Cardiac muscle cell (in vitro differentiated cells and primary cell): ENCODE measurements at places on chromosomes 1 and 21.
A peak's percentile ranks its signal among the peaks of the same experiment; 100 is the strongest.

- H3K4me3 ChIP-seq: no peak overlapping the region
- H3K27ac ChIP-seq: no peak overlapping the region
- no peaks in the 10 kb centered on the region for H3K27me3 ChIP-seq
- peaks cover 22% of the 10 kb centered on the region for H3K4me1 ChIP-seq
Observed at GRCh38 chr1:109932679-109933078, 22.0 kb downstream of the CSF1 start.

DNA sequence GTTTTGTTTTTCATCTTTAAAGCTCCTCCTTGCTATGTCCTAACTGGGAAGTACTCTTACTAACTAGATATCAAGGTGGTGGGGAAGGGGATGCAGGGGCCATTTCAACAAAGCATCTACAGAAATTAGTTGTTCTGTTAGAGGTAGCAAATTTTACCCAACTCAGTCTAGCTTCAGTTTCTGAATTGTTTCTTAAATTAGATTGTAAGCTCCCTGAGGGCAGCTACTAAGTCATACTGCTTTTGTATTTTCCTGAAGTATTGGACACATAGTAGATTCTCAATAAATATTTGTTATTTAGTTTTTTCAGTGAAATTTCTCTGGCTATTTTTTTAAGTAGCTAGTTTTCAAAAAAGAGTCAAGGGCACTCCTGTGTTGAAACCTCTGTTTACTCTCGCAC, 1.8 kb downstream of the UBAP2L start:
- H3K4me1 ChIP-seq: peaks cover 35% of the 10 kb centered on the region
- H3K27me3 ChIP-seq: no peaks in the 10 kb centered on the region
- peak overlapping the region; percentile 62 for H3K4me3 ChIP-seq
- peaks cover 24% of the 10 kb centered on the region for H3K36me3 ChIP-seq
- DNase-seq: no peak
- H3K27ac ChIP-seq: peak overlapping the region; percentile 97

DNA sequence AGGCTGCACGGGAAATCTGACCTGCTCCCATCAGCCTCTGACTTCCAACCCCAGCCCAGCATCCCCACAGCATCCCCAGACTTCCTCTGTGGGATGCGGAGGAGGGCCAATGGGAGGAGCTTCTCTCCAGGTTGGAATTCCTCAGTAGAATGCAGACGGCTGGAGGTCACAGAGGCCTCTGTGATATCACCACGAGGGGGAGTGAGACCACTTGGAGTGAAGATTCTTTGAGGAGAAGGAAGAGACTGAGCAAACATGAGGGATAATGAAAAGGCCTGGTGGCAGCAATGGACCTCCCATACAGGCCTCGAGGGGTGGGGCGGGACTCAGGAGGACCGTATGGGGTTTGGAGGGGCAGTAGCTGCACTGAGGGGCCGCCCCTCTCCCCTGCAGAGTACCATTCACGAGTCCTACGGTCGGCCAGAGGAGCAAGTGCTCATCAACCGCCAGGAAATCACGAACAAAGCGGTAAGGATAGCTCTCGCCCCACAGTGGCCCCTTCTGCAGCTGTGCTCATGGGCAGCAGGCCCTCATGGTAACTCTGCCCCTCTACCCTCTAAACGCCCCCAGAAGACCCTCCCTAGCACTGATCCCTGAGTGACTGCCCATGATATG, at the start of gene CATSPER4:
CATSPER4 (plus strand) TSS at position 230 of the 615 bp plus-strand sequence; CDS start at position 256, 26 bp downstream.
- peak; percentile 47 for DNase-seq
- H3K4me3 ChIP-seq: no peak within 1 kb of the TSS
- no peaks in the 10 kb centered on the region for H3K27me3 ChIP-seq
- peaks cover 4% of the 10 kb centered on the region for H3K4me1 ChIP-seq
- H3K36me3 ChIP-seq: no peaks in the 10 kb centered on the region

- H3K36me3 ChIP-seq: peaks cover 6% of the 10 kb centered on the region
- DNase-seq: peak; percentile 39
- no peaks in the 10 kb centered on the region for H3K4me1 ChIP-seq
- H3K4me3 ChIP-seq: no peak overlapping the region
- no peaks in the 10 kb centered on the region for H3K27me3 ChIP-seq
Observed at GRCh38 chr1:204520834-204521709, 4.9 kb downstream of the MDM4 start.

DNA sequence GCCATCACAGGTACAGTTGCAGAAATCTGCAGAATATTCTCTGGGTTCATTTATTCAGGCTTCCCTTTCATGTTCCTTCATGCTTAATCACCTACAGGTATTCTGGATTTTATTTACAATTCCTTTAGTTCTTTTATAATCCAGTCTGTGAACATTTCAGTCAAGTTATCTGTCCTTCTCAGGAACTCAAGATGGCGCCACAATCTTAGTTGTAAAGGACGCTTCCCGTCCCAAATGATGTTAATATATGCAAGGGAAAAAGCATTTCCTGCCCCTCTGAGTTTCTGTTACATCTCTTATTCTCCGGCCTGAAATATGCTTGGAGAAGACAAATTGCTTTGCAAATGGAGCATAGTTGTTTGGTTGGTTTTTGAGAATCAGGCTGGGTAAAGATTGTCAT, 19.3 kb downstream of the F3 start:
- no peaks in the 10 kb centered on the region for H3K27me3 ChIP-seq
- no peak overlapping the region for H3K4me3 ChIP-seq
- no peaks in the 10 kb centered on the region for H3K4me1 ChIP-seq
- H3K36me3 ChIP-seq: peaks cover 6% of the 10 kb centered on the region

DNA sequence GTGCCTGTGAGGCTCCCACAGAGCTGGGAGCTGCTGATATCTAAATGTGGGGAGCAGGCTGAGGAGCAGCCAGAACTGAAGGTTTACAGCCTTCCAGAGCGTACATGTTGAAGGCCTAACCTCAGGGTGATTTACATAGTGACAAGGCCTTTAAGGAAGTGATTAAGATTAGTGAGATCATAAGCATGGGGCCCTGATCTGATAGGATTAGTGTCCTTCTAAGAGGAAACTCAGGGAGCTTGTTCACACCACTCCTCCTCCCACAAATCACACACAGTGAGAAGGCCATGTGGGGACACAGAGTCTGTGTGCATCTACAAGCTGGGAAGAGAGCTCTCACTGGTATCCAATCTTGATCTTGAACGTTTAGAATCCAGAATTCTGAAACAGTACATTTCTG, 92.3 kb upstream of the NBPF6 start:
- no peaks in the 10 kb centered on the region for H3K4me1 ChIP-seq
- H3K27ac ChIP-seq: no peak overlapping the region
- H3K4me3 ChIP-seq: no peak overlapping the region
- DNase-seq: no peak

DNA sequence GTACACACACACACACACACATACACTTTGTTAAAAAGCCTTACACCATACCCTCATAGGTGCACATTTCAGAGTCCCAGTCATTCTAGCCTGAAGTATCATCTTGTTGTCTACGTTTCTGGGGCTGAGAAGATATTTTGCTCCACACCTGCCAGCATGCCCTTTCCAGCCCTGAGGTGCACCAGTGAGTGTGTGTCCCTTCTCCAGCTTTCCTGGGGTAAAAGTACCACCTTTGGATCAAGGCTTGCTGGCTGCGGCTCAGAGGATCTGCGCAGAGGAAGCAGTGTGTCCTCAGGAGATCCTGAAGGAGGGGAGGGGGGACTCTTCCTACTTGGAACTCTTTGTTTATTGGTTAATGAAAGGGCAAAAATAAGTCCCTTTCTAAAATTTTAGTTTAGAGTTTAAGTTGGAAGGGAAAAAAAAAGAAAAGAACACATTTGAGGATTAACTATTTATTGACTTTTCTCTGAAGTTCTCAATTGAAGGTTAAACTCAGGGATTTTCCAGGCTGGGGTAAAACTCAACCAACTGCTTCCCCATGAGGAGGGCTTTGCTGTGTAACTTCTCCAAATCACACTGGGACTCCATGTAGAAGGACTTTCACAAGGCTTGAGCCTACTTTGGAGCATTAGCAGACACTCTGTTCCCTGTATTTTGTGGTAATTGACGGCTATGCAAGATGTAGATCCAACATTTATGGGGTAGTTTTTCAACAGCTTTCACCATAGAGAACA, 200.3 kb upstream of the SGIP1 start:
- H3K4me1 ChIP-seq: peaks cover 10% of the 10 kb centered on the region
- H3K36me3 ChIP-seq: no peaks in the 10 kb centered on the region
- H3K4me3 ChIP-seq: no peak overlapping the region
- DNase-seq: no peak

DNA sequence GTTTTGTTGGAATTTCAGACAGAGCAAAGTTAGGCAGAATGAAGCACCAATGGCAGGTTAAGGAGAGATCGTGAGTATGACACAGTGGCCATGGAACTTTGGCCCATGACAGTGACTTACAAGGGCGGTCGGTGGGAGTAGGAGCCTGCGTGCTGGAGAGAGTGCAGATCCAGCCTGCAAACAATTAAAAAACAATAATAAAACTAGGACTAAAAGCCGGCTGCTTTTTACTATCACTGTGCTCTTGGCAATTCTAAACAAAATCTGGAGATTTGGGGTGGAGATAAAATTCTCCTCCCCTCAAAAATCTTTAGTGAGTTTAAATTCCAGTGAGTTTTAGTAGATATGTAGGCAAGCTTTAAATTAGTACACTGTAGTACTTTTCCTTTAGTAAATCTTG, 96.9 kb downstream of the DHRS3 start:
- DNase-seq: no peak
- H3K27me3 ChIP-seq: no peaks in the 10 kb centered on the region
- no peak overlapping the region for H3K4me3 ChIP-seq
- no peaks in the 10 kb centered on the region for H3K36me3 ChIP-seq
- H3K4me1 ChIP-seq: no peaks in the 10 kb centered on the region

GRCh38 chr1:224851210-224851847, 78.1 kb upstream of the DNAH14 start:
- DNase-seq: peak; percentile 65
- no peak overlapping the region for H3K4me3 ChIP-seq
- H3K36me3 ChIP-seq: no peaks in the 10 kb centered on the region
- H3K27ac ChIP-seq: no peak overlapping the region
- no peaks in the 10 kb centered on the region for H3K4me1 ChIP-seq

DNA sequence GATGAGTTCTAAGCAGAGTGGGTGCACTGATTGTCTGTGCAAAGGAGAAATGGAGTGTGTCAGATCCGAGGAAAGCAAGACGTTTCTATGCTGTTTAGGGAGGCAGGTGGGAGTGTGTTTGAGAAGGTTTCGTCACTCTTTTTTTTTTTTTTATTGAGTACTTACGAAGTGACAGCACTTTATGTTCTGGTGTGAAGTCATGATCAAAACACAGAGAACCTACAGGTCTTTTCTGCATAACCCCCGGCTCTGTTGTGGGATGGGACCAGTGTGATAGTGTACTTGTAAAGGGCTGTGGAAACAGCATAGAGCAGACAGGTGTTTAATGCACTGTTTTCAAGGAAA, 26.7 kb downstream of the MIA3 start:
- peak overlapping the region; percentile 95 for H3K4me3 ChIP-seq
- H3K27ac ChIP-seq: peak overlapping the region; percentile 95
- H3K27me3 ChIP-seq: no peaks in the 10 kb centered on the region
- H3K36me3 ChIP-seq: peaks cover 25% of the 10 kb centered on the region
- peaks cover 10% of the 10 kb centered on the region for H3K4me1 ChIP-seq

GRCh38 chr1:119656410-119656955, 8.4 kb upstream of the ZNF697 start:
- no peak overlapping the region for H3K27ac ChIP-seq
- no peaks in the 10 kb centered on the region for H3K36me3 ChIP-seq
- no peaks in the 10 kb centered on the region for H3K4me1 ChIP-seq
- DNase-seq: no peak
- H3K27me3 ChIP-seq: no peaks in the 10 kb centered on the region
- H3K4me3 ChIP-seq: no peak overlapping the region
